Ovary (tissue), 10 donors: ENCODE measurements at places on chromosomes 2 and 18. TPM values are rescaled to one million over a fixed set of nuclear protein-coding genes. Genes with fewer than 3 reads are reported as not detected.

DNA sequence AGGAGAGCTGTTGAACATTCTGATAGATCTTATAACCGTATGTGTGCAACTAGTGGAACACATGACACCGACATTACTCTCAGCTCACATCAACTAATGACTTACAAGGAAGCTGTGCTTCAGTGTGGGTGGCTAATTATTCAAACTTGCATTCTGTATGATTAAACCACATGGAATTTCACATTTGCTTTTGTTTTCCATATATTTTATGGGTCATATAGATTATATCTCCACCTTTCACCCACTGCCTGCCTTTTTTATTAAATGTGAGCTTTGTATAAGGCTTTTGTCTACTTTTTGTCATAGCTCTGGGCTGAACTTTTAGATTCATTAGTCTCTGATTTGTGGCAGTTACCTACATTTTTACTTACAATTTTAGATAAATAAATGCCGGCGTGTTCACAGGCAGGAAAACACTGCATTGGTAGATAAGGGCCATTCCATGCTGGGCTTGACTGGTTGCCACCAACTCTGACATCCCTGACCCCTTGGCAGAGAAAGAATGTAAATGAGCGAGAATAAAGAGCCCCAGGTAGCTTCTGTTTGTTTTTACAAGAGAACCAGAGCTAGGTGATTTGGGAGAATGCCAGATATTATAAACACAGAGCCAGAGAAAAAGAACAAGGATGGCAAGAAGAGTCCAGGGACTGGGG lies 35.7 kb downstream of the LYPD6 start:
- no peaks in the 10 kb centered on the region for H3K4me1 ChIP-seq
- H3K36me3 ChIP-seq = no peaks in the 10 kb centered on the region
- no peak overlapping the region for H3K27ac ChIP-seq
- no peak overlapping the region for H3K4me3 ChIP-seq
- no peak for DNase-seq

GRCh38 chr2:42969231-42970150 lies 177.1 kb upstream of the HAAO start:
- H3K27ac ChIP-seq = no peak overlapping the region
- H3K4me3 ChIP-seq = no peak overlapping the region
- H3K4me1 ChIP-seq = peaks cover 24% of the 10 kb centered on the region
- H3K27me3 ChIP-seq = no peaks in the 10 kb centered on the region

- no peak for DNase-seq
- H3K27ac ChIP-seq = no peak overlapping the region
- no peaks in the 10 kb centered on the region for H3K27me3 ChIP-seq
- H3K4me3 ChIP-seq = no peak overlapping the region
These were observed 280.0 kb downstream of the FIGN start for GRCh38 chr2:163455815-163456214.

- no peaks in the 10 kb centered on the region for H3K36me3 ChIP-seq
- H3K27me3 ChIP-seq = no peaks in the 10 kb centered on the region
- DNase-seq = no peak
- H3K27ac ChIP-seq = no peak overlapping the region
- no peaks in the 10 kb centered on the region for H3K4me1 ChIP-seq
These were observed 93.1 kb downstream of the MDH1 start for GRCh38 chr2:63681896-63682295.

The MAP3K19 gene
- total RNA-seq = 1.3 TPM

The C2orf78 gene
- total RNA-seq = not detected

The SLC14A1 gene
- total RNA-seq = 0.23 TPM
